ENCODE measurements at places on chromosomes 13 and 19.

DNA sequence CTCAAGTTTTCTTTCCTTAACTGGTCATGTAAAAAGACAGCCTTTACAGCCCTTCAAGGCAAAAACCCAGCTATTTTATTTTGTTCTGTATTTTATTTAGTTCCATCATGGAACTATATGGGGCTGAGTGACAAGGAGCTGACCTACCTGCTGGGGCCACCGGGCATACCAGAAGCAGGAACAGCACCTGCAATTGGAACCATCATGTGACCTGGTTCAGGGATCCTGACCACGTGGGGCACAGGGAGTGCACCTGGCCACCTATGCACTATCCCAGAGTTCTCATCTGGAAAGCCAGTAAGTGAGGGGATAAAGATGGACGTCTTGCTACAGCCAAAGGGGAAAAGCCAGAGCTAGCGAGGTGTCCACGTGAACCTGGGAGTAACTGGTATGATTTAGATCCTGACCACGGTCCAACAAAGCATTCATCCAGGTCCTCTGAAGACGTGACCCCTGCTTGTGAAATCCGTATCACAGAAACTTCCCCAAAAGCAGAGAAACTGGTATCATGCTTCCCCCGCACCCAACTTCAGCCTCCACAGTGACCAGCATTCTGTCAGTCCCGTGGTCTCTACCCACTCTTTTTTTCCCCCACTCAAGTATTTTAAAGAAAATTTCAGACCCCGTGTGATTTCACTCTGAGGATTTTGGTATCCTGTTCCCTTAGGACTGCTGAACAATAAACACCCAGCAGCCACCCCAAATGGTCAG, 40.5 kb upstream of the SLC15A1 start:
- no peak for DNase-seq

DNA sequence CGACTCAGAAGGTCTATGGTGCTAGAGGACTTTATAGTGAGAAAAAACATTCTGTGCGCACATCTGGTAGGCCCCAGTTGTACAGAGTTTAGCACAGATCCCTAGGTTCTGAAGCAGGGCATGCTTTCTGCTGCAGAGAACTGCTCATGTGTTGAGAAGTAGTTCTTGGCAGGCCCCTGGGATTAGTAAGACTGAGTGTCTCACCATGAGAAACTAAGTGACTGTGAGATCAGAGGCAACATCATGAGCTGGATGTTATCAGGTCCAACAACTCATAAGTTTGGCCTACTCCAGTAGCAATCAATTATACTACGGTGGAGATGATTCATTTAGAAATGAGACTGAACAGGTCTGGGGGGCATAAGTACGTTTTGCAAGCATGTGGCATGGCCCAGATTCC, 507.4 kb upstream of the KLF12 start:
- DNase-seq, result no peak

- no peak for DNase-seq
Observed at GRCh38 chr19:33438987-33439781, 65.7 kb downstream of the CEBPG start.

- no peak for DNase-seq
Observed at GRCh38 chr19:45322311-45322710, 364 bp downstream of the CKM start.

- no peak for DNase-seq
Observed at GRCh38 chr19:47266401-47266941, 8.2 kb upstream of the INAFM1 start.
